ENCODE measurements at places on chromosomes 7 and 10.

- DNase-seq = peak; percentile 14
These were observed 76.7 kb upstream of the HABP2 start for GRCh38 chr10:113476191-113476590.

DNA sequence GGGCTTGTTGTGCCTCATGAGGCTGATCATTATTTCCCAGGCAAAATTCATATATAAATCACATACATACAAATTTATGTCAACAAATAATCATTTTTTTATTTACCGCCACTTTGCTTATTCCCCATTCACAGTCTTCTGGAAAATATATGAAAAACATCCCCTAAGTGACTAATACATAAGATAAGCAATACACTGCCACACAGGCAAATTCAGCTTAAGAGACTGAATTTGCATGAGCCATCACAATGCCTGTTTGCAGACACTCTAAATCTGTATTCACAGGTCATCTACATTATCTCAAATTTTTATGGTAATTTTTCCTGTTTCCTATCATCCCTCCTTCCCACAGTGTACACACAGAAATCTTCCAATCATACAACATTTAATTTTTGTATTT lies 13.2 kb downstream of the OSBPL3 start:
- no peak for DNase-seq

DNA sequence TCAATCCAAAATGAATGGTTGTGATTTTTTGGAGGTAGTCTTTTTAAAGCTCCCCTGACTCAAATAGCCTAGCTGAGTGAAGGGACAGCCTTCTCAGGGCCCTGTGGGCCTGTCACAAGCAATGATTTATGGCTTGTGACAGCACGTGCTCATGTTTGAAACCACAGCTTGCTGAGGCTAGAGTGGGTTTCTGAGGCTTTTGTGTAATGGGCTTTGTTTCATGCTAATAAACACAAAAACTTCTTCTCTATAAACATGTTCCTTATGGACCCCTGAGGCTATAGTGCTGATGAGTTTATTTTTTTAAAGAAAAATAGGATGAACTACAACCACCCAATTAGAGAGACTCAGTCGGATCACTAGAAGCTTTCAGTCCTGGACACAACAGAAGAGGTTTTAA lies 36.1 kb upstream of the BET1 start:
- DNase-seq = no peak

DNA sequence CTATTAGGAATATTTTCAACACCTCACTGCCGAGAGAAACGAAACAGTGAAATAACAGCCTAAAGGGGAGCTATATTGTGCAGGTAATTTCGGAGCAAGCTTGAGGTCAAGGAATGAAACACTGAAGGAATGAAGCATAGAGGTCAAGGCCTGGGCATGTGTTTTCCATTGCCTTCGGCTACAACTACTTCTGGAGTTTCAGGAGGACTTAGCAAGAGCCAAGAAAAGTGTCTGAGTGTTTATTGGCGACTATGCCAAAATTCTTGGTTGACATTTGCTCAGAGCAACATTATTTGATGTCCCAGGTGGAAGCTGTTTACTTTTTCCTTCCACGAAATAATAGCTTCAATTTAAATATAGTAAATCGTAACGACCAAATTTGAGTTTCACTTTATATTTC lies 89.6 kb upstream of the IFRD1 start:
- DNase-seq = no peak

- no peak for DNase-seq
These were observed 288.0 kb downstream of the PTPRN2 start for GRCh38 chr7:158299607-158300006.

GRCh38 chr10:11772575-11773288 lies 30.6 kb downstream of the ECHDC3 start:
- DNase-seq = no peak

- no peak for DNase-seq
These were observed 170.2 kb upstream of the PITRM1 start for GRCh38 chr10:3342771-3343170.

GRCh38 chr7:20188567-20188966 lies 28.6 kb downstream of the MACC1 start:
- no peak for DNase-seq

- no peak for DNase-seq
These were observed 214.1 kb downstream of the KLF6 start for GRCh38 chr10:3570855-3571266.

DNA sequence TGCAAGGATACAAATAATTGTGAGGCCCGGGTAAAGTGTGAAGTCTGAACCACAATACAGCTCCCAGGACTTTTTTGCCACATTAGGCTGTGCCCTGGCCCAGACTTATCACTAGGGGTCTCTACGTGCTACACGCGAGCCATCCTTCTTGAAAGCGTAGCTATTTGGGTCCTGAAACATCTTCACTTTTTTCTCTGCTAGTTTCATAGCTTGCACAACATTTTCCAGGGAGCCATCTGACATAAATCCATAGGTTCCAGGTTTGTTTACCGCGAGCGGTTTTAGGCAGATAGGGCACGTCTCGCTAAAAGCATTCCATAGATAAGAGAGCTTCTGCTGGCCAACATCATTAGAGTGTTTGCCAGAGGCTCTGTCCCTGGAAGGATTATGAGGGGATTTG lies 226.5 kb downstream of the RPS24 start:
- DNase-seq = no peak

- DNase-seq = no peak
These were observed 4.7 kb upstream of the EIF5AL1 start for GRCh38 chr10:79507440-79508167.

DNA sequence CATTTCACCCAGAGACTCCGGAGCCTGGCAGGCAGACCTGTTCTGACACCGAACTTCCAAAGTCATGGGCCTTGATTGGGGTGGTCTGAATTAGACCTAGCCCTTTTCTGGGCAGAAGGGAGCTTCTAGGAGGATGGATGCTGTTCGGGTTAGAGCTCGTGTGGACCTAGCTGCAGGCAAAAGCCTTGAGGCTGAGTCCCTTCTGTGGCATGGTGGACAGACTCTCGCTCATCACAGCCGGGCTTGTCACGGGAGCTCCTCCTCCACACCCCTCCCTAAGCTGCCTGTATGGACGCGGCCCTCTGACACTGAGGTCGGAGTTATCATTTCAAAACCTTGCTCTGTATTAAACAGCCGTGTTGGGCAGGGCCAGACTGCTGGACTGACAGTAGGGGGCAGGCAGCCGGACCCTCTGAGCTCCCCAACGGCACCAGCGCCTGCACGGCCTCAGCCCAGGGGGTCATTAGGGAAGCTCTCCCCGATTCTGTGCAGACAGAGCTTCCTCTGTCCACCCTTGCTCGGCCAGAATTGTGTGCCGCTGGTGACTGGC lies 2.2 kb downstream of the IRF5 start:
- DNase-seq = no peak

GRCh38 chr7:82413237-82413636 lies 30.3 kb downstream of the CACNA2D1 start:
- no peak for DNase-seq

GRCh38 chr10:95742485-95742884 lies 13.5 kb upstream of the ENTPD1 start:
- no peak for DNase-seq

GRCh38 chr7:36966039-36966438 lies 241.7 kb upstream of the AOAH start:
- DNase-seq = no peak

GRCh38 chr7:95915731-95916130 lies 143.4 kb downstream of the DYNC1I1 start:
- no peak for DNase-seq

GRCh38 chr10:11046776-11047160 lies 29.1 kb downstream of the CELF2 start:
- no peak for DNase-seq

DNA sequence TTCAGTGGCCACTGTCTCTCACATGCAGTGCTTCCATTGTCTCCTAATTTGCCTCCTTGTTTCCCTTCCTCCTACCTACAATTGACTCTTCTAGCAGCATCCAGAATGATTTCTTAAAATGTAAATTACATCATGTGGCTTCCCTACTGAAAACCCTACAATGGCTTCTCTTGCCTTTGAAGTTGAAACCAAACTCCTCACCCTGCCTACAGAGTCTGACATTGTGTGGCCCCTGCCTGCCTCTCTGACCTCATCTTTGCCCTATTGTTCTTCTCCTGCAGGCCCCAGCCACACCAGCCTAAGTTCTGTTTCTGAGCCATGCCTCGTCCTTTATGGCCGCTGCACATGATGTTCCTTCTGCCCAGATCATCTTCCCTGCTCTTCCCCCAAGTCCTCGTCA lies 35.8 kb upstream of the CDK1 start:
- no peak for DNase-seq

DNA sequence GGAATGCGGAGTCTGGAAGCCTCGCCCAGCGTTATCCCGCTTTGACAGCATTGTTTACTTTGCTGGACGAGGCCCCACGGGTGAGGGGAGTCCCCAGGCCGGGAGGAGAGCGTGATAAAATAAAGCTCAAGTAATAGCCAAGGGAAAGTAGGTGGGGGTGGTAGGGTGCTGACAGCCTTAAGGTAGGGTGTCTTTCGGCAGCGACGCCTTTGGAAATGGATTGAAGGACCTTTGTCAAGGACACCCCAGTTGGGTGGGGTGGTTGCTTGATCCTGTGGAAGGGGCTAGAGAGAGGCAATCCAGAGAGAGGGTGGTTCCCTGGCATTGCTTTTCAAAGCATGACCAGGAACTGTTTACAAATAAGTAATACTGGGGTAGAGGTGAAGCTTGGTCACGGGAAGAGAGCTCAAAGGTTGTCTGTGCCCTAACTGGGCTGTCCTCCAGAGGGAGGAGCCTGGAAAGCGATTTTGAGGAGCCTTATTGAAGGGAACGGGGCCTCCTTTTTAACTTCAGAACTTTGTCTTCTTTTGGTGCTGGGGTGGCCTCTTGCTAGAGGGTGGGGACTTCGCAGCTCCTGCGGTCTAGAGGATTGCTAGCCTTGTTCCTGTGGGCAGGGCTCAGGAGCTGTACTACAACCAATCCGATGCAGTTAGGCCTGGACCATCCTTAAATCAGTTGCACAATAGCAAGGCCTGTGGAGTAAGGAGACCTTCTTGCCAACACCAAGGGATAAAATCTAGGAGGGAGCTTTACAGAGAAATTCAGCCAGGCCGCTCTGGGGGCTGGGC lies 1.3 kb downstream of the EIF4EBP2 start:
- DNase-seq = no peak

- DNase-seq = no peak
These were observed 96.4 kb downstream of the COBL start for GRCh38 chr7:51220226-51220625.

DNA sequence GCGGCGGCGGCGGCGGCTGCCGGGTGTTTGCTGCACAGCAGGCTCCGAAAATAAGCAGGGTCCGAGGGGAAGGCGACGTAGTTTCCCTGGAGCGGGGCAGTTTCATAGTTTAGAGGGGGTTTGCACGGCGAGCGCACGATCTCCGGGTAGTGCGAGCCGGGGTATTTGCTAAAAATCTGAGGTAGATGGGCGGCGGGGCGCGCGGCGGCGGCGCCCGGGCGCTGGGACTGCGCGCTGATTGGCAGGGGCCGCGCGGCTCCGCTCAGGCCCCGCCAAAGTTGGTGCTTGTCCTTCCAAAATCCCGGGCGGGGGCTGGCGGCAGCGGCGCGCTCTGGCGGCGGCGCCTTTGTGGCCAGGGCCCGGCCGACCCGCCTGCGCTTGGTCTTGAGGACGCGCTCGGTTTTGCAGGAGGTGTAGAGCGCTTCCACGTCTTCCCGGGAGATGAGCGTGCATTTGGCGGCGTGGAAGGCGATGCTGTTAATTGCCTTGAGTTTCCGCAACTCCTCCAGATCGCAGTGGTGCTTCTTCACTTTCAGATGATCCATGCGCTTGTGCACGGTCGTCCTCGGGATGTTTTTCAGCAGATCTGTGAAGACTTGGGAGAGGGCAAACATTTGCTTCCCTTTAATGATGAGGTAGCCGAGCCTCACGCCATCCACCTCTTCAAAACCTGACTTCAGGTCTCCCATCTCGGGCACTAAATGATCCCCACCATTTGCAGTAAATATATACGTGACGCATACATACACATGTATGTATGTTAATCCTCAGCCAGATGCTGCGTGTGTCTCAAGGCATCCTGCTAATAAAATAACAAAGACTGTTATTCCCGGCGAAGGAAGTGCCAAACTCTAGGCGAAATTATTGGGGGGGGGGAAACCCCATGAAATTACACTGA lies 8.1 kb downstream of the SKIDA1 start:
- DNase-seq = peak; percentile 49

DNA sequence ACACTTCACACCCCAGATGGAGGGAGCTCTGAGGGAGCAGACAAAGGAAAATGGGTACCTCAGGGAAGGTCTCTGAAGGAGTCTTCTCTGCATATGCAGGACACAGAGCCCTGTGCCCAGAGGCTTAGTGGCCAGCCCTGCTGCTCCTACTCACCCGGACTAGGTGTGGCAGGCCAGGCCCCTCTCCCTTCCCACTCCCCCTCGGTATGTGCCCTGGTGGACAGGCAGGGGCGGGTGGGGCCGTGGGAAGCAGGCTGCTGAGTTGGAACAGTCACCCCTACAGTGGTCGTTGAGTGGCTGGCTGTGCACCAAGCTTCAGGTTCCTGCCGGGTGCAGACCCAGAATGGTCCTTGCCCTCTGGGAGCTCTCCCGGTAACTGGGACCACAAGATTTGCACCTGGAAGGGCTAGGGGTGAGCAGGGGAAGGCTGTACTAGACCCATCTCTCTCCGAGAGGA lies 68.6 kb downstream of the ZMIZ1 start:
- no peak for DNase-seq
